ENCODE measurements at places on chromosomes 5 and 9. TPM values are rescaled to one million over a fixed set of nuclear protein-coding genes. Genes with fewer than 3 reads are reported as not detected.

- no peak for DNase-seq
- no peak overlapping the region for H3K27ac ChIP-seq
- H3K4me1 ChIP-seq = no peaks in the 10 kb centered on the region
Measured at GRCh38 chr9:7223981-7224380, 466.2 kb downstream of the KDM4C start.

DNA sequence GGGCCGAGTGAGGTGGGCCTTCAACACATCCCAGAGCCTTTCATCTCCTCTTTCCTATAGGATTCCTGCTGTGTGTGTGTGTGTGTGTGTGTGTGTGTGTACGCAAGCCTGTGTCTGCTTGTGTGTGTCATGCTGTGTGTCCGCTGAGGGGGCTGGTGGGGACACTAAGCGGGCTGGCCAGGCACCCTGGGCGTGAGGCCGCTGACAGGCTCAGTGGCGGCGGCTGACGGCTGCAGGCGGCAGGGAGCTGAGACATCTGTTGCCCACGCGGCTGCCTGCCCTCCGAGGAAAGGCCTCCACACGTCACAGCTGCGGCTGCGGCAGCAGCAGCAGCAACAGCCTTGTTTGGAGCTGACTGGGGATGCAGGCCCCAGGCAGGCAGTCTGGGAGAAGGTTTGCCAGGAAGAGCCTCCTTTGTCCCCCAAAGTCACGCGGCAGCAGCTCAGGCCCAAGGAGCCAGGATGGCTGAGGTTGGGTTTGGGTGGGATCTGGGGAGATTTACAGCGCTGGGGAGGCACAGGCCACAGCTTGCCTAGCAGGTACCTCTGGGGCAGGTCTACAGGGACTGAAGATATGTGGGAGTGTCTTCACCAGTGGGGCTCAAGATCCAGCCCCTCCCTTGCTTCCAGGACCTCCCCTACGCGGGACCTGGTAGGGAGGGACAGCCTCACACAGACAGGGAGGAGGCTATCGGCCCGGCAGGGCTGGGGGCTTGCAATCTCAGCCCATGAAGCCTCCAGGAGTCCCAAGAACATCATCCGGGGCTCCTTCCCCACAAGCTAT, 1.8 kb downstream of the PDLIM4 start:
- peak overlapping the region; percentile 64 for H3K27ac ChIP-seq
- H3K4me3 ChIP-seq = peak overlapping the region; percentile 54
- no peak for DNase-seq
- peaks cover 43% of the 10 kb centered on the region for H3K4me1 ChIP-seq
- no peaks in the 10 kb centered on the region for H3K36me3 ChIP-seq

DNA sequence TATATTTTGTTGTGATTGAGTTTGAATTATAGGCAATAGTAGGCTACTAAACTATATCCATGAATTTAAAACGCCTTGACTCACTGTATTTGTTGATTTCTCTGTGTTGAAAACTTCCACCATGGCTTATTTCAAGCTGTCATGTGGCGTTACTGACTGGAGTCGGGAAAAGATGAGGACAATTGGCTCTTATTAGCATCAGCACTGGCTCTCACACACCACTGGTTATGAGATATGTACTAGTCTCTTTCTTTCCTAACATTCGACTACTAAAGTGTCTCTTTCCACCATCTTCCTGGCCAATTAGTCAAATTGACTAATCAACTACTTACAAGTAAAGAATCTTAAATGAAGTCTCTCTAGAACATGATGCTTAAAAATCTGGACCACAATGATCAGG, 9.1 kb upstream of the DAB2 start:
- H3K27ac ChIP-seq = no peak overlapping the region
- H3K27me3 ChIP-seq = no peaks in the 10 kb centered on the region
- H3K4me3 ChIP-seq = no peak overlapping the region
- H3K4me1 ChIP-seq = no peaks in the 10 kb centered on the region
- no peaks in the 10 kb centered on the region for H3K36me3 ChIP-seq

The OBP2B gene
- total RNA-seq = not detected

The LOX gene
- 16.2 TPM for total RNA-seq

The ARHGEF28 gene
- 30.4 TPM for total RNA-seq

- H3K27me3 ChIP-seq = peaks cover 75% of the 10 kb centered on the region
- no peaks in the 10 kb centered on the region for H3K36me3 ChIP-seq
- H3K4me3 ChIP-seq = no peak overlapping the region
- H3K4me1 ChIP-seq = peaks cover 25% of the 10 kb centered on the region
Measured at GRCh38 chr9:1055166-1055565, 5.0 kb downstream of the DMRT2 start.

DNA sequence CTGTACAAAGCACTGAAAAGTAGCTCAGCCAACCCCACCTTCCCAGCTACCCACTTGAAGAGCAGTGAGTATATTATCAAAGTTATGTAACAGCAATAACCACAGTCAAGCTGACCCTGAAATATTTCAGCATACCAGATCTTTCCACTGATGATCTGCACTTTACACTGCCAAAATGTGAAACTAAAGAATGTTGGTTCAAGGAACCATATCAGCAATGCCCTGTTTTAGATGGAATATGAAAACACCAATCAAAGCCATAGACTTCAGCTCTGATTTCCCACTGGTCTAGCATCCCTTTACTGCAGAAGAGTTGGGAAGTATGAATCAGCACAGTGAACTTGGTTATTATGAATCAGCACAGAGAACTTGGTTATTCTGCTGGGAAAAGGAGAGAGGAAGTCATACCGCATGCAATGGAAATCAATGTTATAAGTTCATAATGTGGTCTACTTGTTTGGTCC, 20.0 kb downstream of the CEMIP2 start:
- H3K27ac ChIP-seq = peak overlapping the region; percentile 28
- H3K27me3 ChIP-seq = no peaks in the 10 kb centered on the region
- peaks cover 52% of the 10 kb centered on the region for H3K36me3 ChIP-seq
- peaks cover 46% of the 10 kb centered on the region for H3K4me1 ChIP-seq

GRCh38 chr5:164002214-164002613, 496.8 kb downstream of the MAT2B start:
- no peak for DNase-seq
- H3K27ac ChIP-seq = no peak overlapping the region
- H3K4me1 ChIP-seq = no peaks in the 10 kb centered on the region
- no peaks in the 10 kb centered on the region for H3K36me3 ChIP-seq
- H3K27me3 ChIP-seq = no peaks in the 10 kb centered on the region

- no peaks in the 10 kb centered on the region for H3K36me3 ChIP-seq
- H3K27me3 ChIP-seq = no peaks in the 10 kb centered on the region
- no peaks in the 10 kb centered on the region for H3K4me1 ChIP-seq
- H3K27ac ChIP-seq = no peak overlapping the region
- no peak for DNase-seq
Measured at GRCh38 chr5:90131383-90132133, 278.0 kb downstream of the CETN3 start.

- no peak overlapping the region for H3K27ac ChIP-seq
- no peak overlapping the region for H3K4me3 ChIP-seq
- H3K27me3 ChIP-seq = no peaks in the 10 kb centered on the region
- peaks cover 8% of the 10 kb centered on the region for H3K4me1 ChIP-seq
- no peak for DNase-seq
Measured at GRCh38 chr5:118984602-118985001, 3.7 kb downstream of the DTWD2 start.

GRCh38 chr9:124980431-124980830, 39.5 kb upstream of the GOLGA1 start:
- peaks cover 24% of the 10 kb centered on the region for H3K36me3 ChIP-seq
- no peak for DNase-seq
- H3K27me3 ChIP-seq = no peaks in the 10 kb centered on the region
- no peak overlapping the region for H3K27ac ChIP-seq
- H3K4me1 ChIP-seq = no peaks in the 10 kb centered on the region

DNA sequence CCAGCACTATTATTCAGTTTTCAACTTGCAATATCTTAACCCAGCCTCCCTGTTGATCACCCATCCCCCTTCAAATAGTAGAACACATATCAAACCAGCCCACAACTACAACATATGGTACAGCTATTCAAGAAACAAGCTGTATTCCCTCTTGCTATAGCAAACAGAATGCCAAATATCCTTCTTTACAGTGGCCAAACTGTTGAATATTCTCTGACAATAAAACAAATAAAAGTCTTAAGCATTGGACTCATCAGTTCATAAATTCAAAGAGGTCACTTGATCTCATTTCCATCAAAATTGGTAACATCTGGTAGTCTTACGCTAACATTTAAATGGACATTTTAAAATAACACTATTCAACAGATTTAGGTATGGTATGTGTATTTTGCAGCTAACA, 350.8 kb downstream of the EFNA5 start:
- H3K27ac ChIP-seq = no peak overlapping the region
- DNase-seq = no peak
- H3K4me3 ChIP-seq = no peak overlapping the region
- H3K27me3 ChIP-seq = no peaks in the 10 kb centered on the region
- H3K4me1 ChIP-seq = no peaks in the 10 kb centered on the region

The TMOD1 gene
- total RNA-seq = 7.9 TPM

DNA sequence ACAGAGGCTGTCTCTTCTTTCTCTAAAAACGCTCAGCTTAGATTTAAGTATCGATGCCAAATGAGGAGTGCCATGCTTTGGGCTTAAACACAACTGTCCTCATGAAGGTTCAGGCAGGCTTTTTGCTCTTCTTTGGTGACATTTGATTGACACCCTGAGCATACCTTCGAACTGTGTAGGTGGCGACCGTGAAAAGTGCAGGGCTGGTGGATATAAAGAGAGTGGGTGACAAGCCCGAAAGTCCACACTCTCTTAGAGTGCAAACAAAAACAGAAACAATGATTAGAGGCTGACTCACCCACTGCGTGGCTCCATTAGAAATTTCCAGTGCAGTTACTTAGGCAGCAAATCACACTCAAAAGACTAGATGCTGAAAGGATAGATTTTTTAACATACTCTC, 141.7 kb downstream of the SYK start:
- no peak overlapping the region for H3K27ac ChIP-seq
- H3K27me3 ChIP-seq = no peaks in the 10 kb centered on the region
- no peak overlapping the region for H3K4me3 ChIP-seq
- H3K4me1 ChIP-seq = no peaks in the 10 kb centered on the region
- DNase-seq = no peak

DNA sequence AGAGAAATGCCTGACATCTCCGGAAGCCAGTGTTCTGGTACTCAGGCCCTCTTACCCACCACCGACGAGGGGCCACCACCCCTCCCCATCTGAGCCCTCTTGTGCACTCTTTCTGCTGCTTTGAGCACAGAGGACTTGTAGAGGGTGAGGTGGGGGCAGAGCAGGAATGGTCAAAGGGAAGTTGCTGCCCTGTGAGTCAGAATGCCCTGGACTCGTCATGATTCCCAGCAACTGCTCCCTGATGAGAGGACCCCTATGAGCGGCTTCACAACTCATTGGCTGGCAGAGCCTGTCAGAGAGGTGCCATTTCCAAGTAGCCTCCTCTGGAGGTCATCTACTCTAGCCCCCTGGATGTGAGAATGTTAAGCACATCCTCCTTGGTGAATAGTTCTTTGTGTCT, 845 bp downstream of the ECSCR start:
- peak overlapping the region; percentile 84 for H3K27ac ChIP-seq
- H3K4me1 ChIP-seq = peaks cover 34% of the 10 kb centered on the region
- H3K4me3 ChIP-seq = peak overlapping the region; percentile 59

DNA sequence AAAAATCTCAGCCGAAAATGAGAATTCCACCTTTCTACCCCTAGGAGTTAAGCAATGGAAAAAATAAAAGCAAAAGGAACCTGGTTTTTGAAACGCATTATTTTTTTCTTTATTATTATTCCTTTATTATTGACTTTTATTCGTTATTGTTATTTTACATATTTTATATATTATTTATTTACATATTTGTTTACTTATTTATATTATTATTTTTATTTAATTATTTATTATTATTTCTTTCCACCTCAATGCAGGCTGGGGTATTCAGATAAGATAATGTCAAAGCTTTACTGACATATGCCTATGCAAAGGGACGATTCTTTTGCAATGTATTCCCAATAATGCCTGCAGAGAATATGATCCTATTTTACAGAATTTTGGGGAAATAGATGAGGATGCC, 16.7 kb downstream of the UGT3A2 start:
- H3K36me3 ChIP-seq = no peaks in the 10 kb centered on the region
- H3K27ac ChIP-seq = no peak overlapping the region
- H3K4me1 ChIP-seq = no peaks in the 10 kb centered on the region
- H3K4me3 ChIP-seq = no peak overlapping the region

GRCh38 chr9:130931508-130932254, 7.4 kb downstream of the FIBCD1 start:
- no peak overlapping the region for H3K27ac ChIP-seq
- DNase-seq = no peak
- no peaks in the 10 kb centered on the region for H3K36me3 ChIP-seq

The SPATA31A3 gene
- not detected for total RNA-seq

- H3K36me3 ChIP-seq = no peaks in the 10 kb centered on the region
- no peak overlapping the region for H3K27ac ChIP-seq
- no peaks in the 10 kb centered on the region for H3K27me3 ChIP-seq
- DNase-seq = no peak
Measured at GRCh38 chr5:26470439-26470838, 567.9 kb downstream of the CDH9 start.

- H3K27ac ChIP-seq = no peak overlapping the region
- no peak for DNase-seq
- H3K36me3 ChIP-seq = no peaks in the 10 kb centered on the region
- H3K4me1 ChIP-seq = no peaks in the 10 kb centered on the region
Measured at GRCh38 chr9:99373912-99374311, 151.8 kb downstream of the SEC61B start.

GRCh38 chr9:80664327-80665210, 1024.8 kb downstream of the TLE1 start:
- no peak overlapping the region for H3K4me3 ChIP-seq
- DNase-seq = no peak
- H3K36me3 ChIP-seq = no peaks in the 10 kb centered on the region
- no peaks in the 10 kb centered on the region for H3K4me1 ChIP-seq

The KCNIP1 gene
- 1.7 TPM for total RNA-seq

DNA sequence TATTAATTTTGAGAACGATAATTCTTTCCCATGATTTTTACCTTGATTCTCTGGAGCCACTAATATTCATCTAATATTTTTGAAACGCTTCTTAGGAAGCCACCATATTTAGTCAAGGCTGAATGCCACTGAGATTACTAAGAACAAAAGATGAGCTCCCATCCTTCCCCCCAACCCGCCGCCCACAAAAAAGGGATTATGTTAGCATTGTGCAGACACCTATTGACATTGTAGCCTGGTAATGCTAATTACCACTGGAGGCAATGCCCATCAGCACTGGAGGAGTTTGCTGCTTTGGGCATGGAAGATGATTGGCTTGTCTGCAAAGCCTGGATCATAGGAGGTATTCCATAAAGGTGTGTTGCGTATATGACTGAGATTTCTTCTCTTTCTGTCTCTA, 739.1 kb upstream of the WWC1 start:
- no peak for DNase-seq
- H3K27ac ChIP-seq = no peak overlapping the region
- no peaks in the 10 kb centered on the region for H3K4me1 ChIP-seq
- H3K36me3 ChIP-seq = no peaks in the 10 kb centered on the region

GRCh38 chr5:12910641-12911040, 1006.4 kb upstream of the CTNND2 start:
- no peak overlapping the region for H3K4me3 ChIP-seq
- no peak for DNase-seq
- H3K27me3 ChIP-seq = no peaks in the 10 kb centered on the region
- no peaks in the 10 kb centered on the region for H3K36me3 ChIP-seq
- no peak overlapping the region for H3K27ac ChIP-seq

- H3K4me1 ChIP-seq = peaks cover 61% of the 10 kb centered on the region
- DNase-seq = no peak
- H3K36me3 ChIP-seq = no peaks in the 10 kb centered on the region
- no peaks in the 10 kb centered on the region for H3K27me3 ChIP-seq
Measured at GRCh38 chr5:150138551-150139265, 16.9 kb downstream of the PDGFRB start.

GRCh38 chr5:167057665-167058064, 1233.8 kb upstream of the WWC1 start:
- H3K27me3 ChIP-seq = no peaks in the 10 kb centered on the region
- no peak for DNase-seq
- no peak overlapping the region for H3K27ac ChIP-seq

- H3K27me3 ChIP-seq = no peaks in the 10 kb centered on the region
- peaks cover 57% of the 10 kb centered on the region for H3K36me3 ChIP-seq
- DNase-seq = no peak
- H3K27ac ChIP-seq = no peak overlapping the region
Measured at GRCh38 chr5:126624534-126624933, 23.8 kb downstream of the PHAX start.
